ENCODE measurements at places on chromosomes 11 and 22.

DNA sequence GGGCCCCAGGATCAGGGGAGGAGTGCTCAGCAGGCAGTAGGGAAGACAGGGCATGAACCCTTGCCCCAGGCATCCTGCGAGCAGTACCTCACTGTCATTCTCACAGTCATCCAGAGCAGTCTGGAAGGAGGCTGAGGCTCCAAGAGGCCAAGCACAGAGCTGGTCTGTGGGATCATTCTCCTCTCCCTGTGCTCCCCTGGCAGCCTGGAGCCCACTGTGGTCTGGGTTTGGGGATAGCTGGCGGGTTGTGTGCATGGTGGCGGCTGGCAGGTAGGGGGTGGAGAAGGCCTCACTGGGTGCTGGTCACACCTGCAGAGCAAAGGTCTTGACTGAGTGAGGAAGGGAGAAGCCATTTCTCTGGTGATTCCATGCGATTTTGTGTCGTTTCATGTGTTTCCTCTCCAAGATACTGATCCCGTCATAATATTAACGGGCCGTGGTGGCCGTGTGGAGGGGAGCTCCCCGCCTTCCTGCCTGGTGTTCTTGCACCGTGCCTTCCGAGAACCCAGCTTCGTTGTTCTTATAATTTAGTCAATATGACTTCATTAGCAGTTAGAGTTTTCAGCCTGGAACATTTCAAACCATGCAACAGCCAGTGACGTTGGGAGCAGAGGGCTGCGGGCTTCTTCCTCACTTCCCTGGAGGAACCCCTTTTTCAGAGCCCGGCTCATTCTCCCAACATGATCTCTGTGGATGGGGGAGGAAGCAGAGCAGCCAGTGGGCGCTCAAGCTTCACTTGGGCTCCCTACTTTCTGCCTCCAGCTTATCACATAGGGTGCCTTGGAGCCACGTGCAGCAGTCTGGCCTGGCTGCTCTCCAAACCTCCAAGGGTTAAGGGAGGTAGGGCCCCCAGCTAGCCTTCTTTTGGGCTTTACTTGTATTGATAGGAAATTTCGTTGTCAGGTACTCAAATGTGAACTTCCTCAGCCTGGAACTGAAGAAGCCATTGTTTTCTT, 20.8 kb upstream of the ADORA2A start:
- no peak for DNase-seq

DNA sequence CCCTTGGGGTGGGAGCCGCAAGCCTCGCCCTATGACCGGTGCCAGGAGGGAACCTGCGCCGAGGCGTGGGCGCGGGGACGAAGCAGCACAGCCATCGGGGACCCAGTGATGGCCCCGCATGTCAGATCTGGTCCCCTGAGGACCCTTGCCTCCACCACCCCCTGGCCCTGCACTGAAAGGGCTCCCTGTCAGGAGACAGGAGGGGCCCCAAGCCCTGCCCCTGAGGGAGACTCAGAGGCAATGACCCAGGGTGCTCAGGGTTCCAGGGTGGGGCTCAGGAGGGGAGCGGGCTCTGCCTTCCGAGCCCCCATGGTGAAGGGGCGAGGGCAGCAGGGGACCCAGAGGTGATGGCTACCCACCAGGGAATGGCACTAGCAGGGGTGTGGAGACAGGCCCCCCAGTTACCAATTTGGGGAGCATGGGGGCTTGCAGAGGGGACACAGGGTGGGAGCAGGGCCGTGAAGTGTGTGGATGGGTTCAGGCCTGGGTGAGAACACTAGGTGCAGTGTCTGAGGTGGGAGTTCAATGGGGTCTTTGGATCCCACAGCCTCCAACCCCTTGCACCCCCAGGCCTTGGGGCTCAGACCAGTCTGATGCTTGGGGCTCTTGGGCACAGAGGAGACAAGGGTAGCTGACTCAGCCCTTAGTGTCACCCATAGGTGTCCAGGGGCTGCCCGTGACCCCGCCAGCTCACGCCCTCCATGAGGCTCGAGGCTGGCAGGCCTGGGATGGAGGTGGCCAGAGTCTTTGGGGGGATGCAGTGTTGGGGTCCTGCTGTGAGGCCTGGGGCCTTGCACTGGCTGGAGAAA, 499 bp downstream of the LRRC56 start:
- no peak for DNase-seq

- DNase-seq = no peak
Measured at GRCh38 chr22:24059121-24059520, 48.0 kb downstream of the CABIN1 start.

DNA sequence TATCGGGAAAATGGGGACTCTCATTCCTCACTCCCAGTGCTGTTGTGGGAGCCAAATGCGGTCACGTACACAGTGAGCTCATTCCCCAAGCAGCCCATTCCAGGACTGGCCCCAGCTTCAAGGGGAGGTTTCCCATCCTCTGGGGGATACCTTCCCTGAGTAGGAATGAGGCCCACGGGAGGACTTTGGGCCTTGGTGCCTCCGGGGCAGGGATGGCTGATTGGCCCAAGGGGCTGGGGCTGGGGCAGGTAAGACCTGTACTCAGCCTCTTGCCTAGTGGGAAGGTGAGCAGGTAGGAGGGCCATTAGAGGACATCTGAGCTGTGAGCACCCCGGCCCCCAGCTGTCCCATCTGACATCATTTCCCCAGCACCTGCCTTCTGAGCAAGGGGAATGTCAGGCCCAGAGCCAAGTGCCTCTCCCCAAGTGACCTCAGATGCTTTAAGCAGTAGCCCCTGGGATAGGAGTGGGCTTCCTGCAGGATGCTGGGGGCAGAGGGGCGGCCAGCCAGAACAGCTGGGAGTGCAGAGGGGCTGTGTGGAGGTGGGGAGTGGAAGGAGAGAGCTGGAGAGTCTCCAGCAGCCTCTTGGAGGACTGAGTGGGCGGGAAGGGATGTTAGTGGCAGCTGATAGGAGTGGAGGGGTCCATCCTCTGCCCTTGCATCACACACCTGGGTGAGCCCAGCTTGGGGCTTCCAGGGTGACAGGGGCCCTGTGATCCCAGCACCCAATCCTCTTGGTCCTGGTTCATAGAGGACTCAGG, 58.4 kb downstream of the CD82 start:
- DNase-seq = peak; percentile 30

- no peak for DNase-seq
Measured at GRCh38 chr11:112765337-112765736, 195.9 kb upstream of the NCAM1 start.

GRCh38 chr22:46452195-46453005, 85.0 kb downstream of the CELSR1 start:
- no peak for DNase-seq

DNA sequence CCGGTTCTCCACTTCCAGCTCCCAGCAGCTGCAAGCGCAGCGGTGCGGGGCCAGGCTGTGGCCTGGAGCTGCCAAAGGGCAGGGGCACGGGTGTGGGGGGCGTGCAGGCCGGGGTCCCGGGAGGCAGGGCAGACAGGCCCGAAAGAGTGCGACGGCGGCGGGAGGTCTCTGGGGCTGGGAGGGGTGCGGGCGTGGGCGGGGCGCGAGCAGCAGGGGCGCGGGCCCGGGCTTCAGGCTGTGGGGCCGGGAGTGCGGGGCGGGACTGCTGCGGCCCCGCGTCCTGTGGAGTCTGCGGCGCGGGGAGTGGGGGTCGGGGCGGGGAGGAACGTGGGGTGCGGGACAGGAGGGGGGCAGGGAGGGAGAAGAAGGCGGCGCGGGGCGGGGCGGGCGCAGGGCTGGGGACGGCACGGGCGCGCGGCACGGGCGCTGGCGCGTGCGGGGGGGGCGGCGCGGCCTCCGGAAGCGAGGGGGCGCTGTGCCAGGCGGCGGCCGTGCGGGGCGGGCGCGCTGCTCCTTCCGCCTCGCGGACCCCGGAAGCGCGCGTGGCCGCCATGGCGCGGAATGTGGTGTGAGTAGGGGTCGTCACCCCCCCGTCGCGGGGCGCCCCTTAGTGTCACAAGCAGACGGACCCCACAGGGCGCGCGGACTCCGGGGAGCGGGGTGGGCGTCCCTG, at the start of gene MRPL23:
Gene MRPL23, plus strand, starts transcription at position 521 of the 673 bp plus-strand sequence. Its CDS starts 31 bp downstream, at position 552.
- DNase-seq = no peak

DNA sequence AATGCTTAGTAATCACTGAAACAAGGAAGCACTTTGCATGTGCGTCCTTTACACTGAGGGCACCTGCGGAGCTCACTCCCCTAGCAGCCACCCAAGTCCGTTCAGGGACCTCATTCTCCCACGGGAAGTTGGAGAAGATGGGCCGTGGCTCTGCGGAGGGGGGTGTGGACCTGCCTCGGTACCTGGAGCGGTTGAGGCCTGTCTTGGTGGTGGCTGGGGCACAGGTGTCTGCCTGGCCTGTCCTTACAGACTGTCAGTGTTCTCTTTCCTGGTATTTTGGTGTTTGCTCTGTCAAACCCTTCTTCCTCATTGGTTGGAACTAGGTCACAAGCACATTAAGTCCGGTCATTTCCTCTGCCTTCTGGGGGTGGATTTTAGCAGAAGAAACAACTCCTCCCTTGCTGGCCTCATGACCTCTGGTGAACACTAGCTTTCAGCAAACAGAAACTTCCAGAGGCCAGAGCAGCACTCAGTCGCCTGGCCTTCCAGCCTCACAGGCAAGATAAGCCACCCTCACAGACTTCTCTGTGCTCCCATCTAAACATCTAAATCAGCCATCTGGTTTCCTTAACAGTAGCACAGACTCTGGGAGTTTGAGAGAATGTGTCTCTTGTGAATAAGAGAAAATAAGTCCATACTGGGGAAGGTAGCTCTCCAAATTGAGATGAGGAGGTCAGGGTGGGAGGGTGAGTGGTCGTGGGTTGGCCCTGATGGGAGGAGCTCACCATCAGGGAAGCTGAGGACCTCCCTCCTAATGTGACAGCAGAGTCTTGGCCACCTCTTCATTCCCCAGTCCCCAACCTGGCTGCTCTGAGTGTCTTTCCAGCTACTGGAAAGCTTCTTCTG, 8.6 kb downstream of the SNAP29 start:
- no peak for DNase-seq

GRCh38 chr11:131600628-131601027, 230.2 kb downstream of the NTM start:
- no peak for DNase-seq

GRCh38 chr11:65060913-65061408, 2.6 kb upstream of the NAALADL1 start:
- no peak for DNase-seq

DNA sequence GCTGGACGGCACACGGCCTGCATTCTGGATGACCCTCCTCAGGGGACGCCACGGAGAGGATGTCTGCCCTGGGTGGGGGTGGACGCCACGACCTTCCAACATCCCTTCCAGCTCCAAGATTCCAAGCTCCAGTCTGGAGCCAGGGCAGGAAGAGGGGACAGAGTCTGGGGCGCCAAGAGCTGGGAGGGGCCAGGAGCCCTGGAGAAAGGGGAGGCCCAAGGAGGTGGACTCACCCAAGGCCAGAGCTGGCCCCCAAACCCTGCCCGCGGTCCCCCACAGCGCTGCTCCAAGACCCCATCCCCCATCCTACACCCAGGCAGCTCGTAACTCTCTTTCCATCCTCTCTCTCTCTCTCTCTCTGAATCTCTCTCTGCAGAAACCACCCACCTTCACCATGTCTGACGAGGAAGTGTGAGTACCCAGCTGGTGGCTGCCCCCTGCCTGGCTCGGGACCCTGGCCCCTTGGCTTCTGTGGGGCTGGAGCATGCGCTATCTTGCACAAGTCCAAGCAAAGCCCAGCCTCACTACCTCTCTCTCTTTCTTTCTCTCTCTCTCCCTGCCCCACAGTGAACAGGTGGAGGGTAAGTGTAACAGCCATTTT, 3.1 kb downstream of the TNNT3 start:
- no peak for DNase-seq

- DNase-seq = no peak
Measured at GRCh38 chr22:48262596-48263430, 1500.4 kb downstream of the TBC1D22A start.

GRCh38 chr11:30015725-30016412, 961 bp downstream of the KCNA4 start:
- no peak for DNase-seq

DNA sequence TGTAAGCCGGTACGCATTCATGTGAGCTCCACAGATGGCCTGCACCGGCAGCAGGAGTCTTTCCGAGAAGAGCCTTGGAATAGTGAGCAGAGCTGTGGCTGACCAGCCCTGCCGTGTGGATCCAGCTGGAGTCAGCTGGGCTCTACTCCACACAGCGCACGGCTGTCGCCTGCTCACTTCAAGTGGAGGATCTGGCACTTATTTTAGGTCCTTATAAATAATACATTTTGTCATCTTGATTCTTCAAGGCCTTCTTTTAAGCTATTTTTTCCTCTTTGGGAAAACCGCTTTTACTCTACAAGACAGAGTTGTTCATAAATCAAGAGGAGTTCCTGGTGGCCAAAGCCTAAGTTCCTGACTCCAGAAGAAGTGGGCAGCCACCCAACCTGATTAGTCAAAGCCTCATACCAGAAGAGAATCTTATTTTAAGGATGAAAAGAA, 93.8 kb downstream of the KCNC1 start:
- DNase-seq = no peak

- no peak for DNase-seq
Measured at GRCh38 chr11:128338811-128339210, 248.5 kb downstream of the ETS1 start.

GRCh38 chr11:129380413-129380812, 4.8 kb downstream of the BARX2 start:
- DNase-seq = no peak

- DNase-seq = no peak
Measured at GRCh38 chr22:39712751-39713525, 142.4 kb downstream of the CACNA1I start.

DNA sequence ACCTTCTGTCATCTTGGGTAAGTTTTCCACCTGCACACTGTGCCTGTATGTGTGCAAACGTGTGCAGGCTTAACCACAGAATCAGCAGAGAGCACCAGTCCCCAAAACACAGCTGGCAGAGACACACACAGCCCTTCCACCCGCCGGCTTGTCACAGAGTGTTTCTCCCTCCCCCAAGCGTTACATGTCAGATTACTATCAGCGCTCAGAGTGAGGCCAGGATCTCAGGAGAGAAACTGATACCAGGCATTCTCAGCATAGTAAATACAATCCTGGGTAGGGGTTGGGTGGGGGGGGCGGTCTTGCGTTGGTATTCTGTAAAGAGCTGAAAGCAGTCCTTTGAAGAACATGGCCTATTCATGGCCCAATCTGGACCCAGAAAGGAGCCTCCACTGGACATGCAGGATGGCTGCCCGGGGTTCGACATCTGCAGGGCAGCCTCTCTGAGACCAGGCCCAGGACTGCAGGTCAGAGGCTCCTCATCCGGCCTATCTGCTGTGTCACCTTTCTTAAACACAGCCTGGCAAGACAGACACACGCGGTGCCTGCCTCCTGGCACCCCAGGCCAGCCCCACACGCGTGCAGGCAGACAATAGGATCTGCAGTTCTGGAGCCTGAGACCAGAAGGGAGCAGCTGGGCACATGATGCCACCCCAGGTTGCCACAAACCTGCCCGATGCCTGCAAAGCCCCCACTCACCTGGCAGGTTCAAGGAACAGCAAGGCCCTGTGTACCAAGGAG, 1.7 kb downstream of the OSBPL5 start:
- DNase-seq = no peak

GRCh38 chr11:119673759-119674336, 55.2 kb downstream of the NECTIN1 start:
- DNase-seq = peak; percentile 10

All from NCI-H1417 (cell line).